Activated CD4-positive, alpha-beta T cell treated with anti-CD3 and anti-CD28 coated beads for 36 hours (primary cell): ENCODE measurements at places on chromosomes 6 and 20.

DNA sequence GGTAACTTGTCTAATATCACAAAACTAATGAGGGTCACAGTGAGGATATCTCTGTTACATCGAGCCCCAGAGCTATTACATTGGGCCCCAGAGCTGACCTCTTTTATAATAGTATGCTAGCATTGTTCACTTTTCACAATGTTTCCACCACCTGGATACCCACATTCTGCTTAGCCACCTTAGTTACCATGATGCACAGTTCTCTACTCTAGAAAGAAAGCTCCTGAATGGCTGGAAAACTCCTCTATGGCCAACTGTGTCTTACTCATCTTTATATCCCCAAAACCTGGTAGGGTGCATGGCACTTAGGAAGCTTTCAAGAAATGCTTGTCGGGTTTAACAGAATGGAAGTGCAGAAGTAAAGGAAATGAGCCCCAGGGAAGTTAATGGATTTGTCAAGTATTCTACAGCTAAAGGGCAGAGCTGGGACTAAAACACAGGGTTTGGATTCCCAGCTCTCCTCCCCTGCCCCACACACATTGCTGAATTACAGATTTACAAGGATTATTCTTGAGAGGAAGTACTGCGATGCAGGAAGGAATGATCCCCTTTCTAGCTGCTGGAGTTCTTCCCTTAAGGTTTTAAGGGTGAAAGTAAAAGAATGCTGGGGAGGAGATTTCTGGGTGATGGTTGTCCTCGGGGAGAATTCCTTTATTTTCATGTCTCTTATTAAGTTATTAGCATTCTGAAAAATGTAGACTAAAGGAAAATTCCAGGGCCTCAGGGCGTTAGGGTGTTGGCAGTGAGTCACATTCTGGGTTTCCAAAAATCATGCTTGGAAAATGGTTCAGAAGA lies 16.1 kb upstream of the HINT3 start:
- DNase-seq = no peak

DNA sequence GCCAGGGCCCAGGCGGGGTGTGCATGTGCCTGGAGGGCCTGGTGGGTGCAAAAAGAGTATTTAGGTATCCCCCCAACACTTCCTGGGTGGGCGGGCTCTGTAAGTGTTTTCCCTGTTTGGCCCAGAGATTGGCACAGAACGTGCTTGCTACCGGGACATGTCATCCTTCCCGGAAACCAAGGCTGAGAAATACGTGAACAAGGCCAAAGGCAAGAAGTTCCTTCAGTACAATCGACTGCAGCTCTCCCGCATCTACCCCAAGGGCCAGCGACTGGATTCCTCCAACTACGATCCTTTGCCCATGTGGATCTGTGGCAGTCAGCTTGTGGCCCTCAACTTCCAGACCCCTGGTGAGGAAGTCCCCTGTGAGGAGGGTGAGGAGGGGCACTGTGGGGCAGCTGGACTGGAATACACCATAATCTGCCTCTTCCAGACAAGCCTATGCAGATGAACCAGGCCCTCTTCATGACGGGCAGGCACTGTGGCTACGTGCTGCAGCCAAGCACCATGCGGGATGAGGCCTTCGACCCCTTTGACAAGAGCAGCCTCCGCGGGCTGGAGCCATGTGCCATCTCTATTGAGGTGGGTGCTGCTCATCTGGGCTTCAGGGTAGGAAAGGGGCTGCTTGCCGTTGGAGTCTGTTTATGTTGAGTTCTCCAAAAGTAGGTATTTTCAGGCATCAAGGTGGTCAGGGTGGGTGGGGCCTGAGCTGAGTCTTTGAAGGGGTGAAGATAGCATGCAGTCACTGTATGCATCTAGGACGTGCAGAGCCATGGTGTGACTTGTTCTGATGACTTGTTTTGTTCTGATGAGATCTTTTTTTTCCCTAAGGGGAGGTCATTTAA lies 35.2 kb downstream of the PLCG1 start:
- peak; percentile 6 for DNase-seq

DNA sequence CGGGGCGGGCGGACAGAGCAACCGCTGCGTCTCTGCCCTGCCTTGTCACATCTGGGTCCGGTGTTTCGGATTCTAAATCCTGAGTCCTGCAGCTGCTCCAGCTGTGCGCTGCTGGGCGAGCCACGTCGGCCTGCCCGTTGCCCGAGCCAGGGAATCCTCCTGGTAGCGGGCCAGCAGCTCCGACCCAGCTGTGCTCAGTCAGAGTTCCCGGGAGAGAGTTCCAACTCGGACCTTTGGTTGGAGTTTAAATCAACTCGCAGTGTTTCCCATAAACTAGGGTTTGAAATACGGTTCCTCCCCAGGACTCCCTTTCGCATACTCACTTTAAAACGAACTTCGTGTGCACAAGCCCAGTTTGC lies 315 bp upstream of the PDE10A start:
- no peak for DNase-seq

- no peak for DNase-seq
Observed at GRCh38 chr6:18561037-18561750, 174.0 kb downstream of the RNF144B start.

DNA sequence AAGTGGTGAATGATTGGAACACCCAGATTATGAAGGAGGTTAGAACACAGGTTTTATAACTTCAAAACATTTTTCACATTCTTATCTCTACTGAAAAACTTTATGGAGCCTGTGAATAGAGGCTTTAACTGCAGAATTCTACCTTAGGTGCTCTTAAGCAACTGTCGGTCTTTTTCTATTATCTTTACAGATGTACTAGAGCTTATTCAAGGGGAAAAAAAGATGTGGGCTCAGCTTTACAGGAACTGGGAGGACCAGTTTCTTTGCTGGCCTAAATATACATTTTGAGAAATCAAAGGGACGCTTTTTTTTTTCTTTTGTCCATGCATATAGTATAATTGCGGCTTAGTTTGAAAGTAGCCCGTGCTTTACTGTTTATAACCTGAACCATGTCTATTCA lies 58.9 kb downstream of the UST start:
- DNase-seq = no peak

DNA sequence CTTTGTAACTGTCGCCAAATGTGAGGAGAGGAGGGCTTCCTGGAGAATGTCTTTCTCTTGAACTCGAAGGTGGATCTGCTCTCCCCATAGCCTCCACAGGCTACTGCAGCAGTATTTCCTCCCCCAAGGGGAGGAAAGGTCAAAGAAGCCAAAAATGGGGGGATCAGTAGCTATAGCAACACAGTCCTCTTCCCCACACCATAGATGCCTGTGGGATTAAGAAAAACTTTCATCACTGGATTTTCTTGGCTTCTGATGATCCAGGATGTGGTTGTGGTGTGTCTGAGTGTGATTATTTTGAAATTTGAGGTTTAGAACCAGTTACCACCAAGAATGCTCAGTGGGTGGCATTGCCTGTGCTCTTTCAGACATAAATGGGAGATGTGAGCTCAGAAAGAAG lies 140.1 kb upstream of the SPACA1 start:
- peak; percentile 27 for DNase-seq

- no peak for DNase-seq
Observed at GRCh38 chr20:40282541-40282940, 406.5 kb downstream of the MAFB start.

DNA sequence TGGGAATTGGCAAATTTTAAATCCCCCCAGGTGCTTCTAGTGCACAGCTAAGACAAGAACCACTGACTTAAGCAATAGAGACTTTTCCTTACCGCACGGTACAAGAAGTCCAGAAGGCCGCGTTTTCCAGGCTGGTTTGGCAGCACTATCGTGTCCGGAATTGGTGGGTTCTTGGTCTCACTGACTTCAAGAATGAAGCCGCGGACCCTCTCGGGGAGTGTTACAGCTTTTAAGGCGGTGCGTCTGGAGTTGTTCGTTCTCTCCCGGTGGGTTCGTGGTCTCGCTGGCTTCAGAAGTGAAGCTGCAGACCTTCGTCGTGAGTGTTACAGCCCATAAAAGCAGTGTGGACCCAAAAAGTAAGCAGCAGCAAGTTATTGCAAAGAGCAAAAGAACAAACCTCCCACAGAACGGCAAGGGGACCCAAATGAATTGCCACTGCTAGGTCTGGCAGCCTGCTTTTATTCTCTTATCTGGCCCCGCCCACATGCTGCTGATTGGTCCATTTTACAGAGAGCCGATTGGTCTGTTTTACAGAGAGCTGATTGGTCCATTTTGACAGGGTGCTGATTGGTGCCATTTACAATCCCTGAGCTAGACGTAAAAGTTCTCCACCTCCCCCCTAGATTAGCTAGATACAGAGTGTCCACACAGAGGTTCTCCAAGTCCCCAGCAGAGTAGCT lies 264.5 kb downstream of the PREX1 start:
- DNase-seq = peak; percentile 17

DNA sequence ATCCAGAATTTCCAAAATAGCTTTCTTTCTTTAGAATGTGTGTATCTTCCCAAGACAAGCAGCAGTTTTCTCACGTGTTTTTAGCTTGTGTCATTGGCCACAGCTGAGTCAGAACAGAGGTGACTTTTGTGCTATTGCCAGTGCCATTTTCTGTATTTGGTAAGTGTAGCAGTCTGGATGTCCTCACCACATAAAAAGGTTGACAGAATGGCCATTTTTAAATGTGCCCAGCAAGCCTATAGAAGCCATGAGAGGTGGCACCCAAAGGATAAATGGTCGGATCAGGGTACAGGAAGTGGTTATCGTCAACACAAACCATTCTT lies 269.5 kb upstream of the HSF2 start:
- no peak for DNase-seq

GRCh38 chr6:38773338-38773737 lies 58.2 kb downstream of the DNAH8 start:
- peak; percentile 46 for DNase-seq

- no peak for DNase-seq
Observed at GRCh38 chr6:75130784-75131183, 75.1 kb downstream of the COL12A1 start.

DNA sequence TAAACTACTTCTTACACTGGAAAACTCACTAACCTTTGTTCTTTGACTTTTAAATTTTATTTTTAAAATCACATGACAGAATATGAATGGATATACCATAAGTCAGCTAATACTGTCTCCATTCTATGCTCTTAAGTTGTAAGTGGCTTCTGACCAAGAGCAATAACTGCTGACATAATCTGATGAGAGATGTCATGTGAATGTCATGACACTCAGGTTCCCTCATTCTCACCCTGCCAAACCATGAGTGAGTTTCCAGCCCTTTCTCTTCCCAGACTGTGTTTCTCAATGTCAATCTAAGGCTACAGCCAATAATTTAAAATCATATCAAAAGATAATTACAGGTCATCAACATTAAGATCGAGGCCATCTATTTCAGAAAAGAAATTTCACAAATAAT lies 39.7 kb downstream of the KIF16B start:
- DNase-seq = no peak

- DNase-seq = no peak
Observed at GRCh38 chr6:167226791-167227190, 64.3 kb upstream of the UNC93A start.

GRCh38 chr6:106735136-106735633 lies 105.8 kb downstream of the QRSL1 start:
- no peak for DNase-seq

DNA sequence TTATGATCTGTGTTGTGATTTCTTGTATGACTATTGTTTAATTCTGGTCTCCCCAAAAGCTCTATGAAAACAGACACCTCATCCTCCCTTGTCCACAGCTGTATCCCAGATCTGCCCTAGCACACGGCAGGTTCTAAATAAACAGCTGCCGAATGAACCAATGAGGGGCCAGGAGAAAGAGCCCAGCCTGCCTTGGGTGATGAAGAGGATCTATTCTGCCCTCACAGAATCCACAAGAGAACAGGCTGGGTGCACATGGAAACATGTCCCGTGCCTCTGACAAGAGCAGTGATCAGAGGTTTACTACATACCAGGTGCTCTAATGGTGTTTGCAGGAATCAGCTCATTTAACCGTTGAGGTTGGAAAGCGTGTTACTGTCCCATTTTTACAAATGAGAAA lies 15.6 kb upstream of the TLDC2 start:
- DNase-seq = no peak

GRCh38 chr6:12196326-12196936 lies 93.7 kb upstream of the EDN1 start:
- no peak for DNase-seq

DNA sequence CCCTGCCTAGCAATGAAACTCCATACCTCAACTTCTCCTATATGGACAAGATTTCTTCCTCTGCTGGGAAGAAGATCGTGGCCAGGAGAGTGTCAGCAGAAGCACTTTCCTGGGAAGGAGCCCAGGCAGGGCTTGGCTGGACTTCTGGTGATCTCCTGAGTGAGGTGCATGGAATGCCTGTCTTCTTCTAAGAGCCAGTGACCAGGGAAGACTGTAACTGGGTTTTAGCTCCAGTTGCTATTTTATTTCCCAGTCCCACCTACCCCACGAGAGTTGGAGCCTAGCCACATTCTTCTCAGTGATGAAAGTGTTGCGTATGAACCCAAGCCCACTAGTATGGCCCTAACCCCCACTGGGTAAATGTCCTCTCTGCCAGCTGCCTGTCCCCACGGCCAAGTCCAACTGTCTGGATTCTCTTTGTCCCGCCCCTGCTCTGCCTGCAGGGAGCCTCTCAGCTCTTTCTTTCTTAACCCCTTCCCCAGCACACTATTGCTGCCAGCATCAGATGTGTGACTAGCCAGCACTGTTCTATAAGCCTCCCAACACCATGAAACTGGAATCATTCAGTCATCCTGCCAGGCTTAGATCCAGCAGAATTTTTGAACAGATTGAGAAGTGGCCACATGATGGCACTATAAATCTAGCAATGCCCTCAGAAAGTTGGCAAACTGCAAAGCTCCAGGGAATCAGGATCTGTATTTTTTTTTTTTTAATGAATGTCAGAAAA lies 69.8 kb upstream of the FAM184A start:
- peak; percentile 21 for DNase-seq

- DNase-seq = no peak
Observed at GRCh38 chr20:25049261-25050060, 8.5 kb downstream of the ACSS1 start.

DNA sequence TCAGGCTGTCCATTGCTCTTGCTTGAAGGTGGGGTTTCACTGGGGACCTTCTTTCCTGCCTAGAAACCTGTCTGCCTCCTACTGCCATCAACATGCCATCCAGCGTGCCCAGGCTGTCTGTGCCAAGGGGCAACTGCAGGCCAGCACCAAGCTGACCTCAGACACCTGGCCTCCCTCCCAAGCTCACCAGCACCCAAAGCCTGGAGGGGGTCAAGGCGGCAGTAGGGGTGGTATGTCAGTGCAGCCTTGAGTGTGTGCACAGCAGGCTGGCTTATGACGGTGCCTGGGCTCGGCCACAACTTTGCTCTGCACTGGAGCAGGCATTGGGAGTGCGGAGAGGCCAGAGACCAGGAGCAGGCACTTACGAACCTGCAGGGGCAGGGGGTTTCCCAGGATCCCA lies 149.0 kb downstream of the EYS start:
- no peak for DNase-seq

DNA sequence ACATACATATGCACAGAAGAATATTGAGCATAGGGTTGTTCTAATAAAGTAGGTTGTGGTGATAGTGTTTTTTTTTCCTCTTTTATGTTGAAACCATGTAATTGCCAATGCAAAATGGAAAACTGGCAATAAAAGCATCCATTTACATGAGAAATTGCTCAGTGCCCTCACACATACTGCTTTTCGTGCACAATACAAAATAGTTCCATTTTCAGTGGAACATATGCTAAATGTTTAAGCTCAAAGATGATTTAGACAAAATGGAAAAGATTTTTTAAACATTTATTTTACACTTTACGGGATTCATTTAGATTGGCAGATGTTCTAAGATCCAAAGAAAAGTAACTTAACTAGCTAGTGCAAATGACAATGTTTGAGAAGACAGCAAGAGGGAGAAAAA lies 678.1 kb upstream of the MANEA start:
- no peak for DNase-seq
